MCF 10A (cell line): ENCODE measurements at places on chromosomes 5 and 9.
A peak's percentile ranks its signal among the peaks of the same experiment; 100 is the strongest.

GRCh38 chr5:168422431-168422830 is 63.8 kb upstream of the RARS1 start:
- no peaks in the 10 kb centered on the region for H3K4me1 ChIP-seq
- peaks cover 46% of the 10 kb centered on the region for H3K36me3 ChIP-seq
- DNase-seq, result peak; percentile 61

DNA sequence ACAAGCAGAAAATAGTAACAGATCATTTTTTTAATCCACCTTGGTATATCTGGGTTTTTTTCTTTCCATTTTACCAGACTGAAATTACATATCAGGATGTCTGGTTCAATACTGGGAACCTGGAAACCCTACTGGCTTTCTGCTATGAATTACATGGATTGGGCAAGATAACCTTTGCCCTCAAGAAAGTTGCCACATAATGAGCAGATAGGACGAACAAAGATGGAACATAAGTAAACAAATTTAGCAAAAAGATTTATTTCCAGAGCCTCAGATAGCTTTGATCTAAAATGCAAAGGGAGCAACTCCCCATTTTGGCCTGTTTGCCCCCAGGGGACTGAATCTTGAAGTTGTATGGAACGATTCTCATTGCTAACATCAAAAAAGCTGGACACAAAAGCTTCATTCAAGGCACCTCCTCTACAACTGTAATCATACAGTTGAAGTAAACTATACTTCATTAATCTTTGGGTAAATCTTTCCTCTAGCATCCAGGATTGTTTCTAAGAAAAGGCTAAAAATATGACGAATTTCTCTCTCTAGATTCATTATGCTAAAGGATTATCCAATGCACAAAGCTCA is 131.6 kb upstream of the PTGER4 start:
- DNase-seq, result no peak
- H3K27me3 ChIP-seq, result no peaks in the 10 kb centered on the region
- no peak overlapping the region for H3K4me3 ChIP-seq

DNA sequence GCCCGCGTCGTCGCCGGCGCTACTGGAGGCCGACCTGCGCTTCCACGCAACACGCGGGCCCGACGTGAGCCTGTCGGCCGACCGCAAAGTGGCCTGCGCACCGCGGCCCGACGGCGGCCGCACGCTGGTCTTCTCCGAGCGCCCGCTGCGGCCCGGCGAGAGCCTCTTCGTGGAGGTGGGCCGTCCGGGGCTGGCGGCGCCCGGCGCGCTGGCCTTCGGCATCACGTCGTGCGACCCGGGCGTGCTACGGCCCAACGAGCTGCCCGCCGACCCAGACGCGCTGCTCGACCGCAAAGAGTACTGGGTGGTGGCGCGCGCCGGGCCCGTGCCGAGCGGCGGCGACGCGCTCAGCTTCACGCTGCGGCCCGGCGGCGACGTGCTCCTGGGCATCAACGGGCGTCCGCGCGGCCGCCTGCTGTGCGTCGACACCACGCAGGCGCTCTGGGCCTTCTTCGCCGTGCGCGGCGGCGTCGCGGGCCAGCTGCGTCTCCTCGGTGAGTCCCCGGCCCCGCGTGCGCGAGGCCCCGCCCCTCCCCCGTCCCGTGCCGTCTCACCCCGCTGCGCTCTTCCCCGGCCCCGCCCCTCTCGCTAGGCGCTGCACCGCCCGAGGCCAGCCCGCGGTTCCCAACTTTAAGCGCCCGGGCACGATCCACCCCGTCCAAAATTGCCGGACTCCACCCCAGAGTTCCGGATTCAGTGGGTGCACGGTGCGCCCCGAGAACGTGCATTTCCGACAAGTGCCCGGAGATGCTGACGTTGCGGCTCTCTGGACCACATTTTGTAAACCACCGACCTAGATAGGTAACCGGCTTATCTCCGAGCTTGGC is 42.8 kb downstream of the NEURL1B start:
- no peaks in the 10 kb centered on the region for H3K4me1 ChIP-seq
- H3K27me3 ChIP-seq, result no peaks in the 10 kb centered on the region
- no peak for DNase-seq
- no peak overlapping the region for H3K4me3 ChIP-seq
- no peak overlapping the region for H3K27ac ChIP-seq

GRCh38 chr9:89497257-89497963 is 503 bp downstream of the SEMA4D start:
- DNase-seq, result no peak
- H3K4me3 ChIP-seq, result peak overlapping the region; percentile 80

DNA sequence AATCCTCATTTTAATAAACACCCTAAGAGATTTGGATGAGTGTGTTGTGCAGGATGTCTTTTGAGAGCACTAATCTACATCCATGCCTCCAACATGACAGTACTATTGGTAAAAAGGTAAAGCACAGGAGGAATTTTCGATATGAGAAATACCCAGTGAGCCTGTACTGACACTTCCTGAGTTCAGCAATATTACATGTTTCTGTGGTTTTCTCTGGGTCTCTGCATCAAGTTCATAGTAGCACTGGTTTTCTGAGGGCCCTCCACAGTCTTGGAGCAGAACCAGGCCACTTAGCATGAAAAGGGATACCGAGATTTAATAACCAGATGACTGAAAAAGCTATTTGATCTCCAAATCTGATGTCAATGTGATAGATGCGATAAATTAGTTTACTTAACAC is 524.1 kb downstream of the TMEM38B start:
- H3K4me1 ChIP-seq, result no peaks in the 10 kb centered on the region
- no peak for DNase-seq
- H3K36me3 ChIP-seq, result no peaks in the 10 kb centered on the region
- H3K4me3 ChIP-seq, result no peak overlapping the region
- no peak overlapping the region for H3K27ac ChIP-seq

DNA sequence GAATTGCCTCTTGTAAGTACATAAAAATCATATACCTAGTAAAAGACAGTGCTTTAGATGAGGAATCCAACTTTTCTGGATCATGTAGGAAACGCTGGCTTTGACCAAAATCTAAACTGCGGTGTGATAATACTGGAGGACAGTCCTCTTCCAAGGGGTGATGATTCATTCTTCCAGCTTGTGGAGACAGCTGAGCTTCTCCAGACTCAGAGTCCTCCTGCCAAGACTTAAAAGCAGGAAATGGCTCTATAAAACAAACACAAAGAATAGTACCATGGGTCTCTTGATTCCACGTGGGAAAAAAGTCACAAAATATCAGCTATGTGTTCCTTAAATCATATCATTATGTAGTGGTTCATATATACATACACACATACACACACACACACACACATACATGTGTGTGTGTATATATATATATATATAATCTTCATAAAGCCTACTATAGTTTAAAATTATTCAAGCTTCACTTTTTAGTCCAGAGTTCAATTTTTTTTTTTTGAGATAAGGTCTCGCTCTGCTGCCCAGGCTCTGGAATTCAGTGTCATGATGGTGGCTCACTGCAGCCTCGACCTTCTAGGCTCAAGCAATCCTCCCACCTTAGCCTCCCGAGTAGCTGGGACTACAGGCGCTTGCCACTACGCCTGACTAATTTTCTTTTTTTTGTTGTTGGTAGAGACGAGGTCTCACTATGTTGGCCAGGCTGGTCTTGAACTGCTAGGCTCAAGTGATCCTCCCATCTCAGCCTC is 65.0 kb downstream of the PKD2L2 start:
- H3K4me3 ChIP-seq, result peak overlapping the region; percentile 25
- H3K27ac ChIP-seq, result peak overlapping the region; percentile 70
- no peaks in the 10 kb centered on the region for H3K27me3 ChIP-seq
- H3K4me1 ChIP-seq, result peaks cover 10% of the 10 kb centered on the region

DNA sequence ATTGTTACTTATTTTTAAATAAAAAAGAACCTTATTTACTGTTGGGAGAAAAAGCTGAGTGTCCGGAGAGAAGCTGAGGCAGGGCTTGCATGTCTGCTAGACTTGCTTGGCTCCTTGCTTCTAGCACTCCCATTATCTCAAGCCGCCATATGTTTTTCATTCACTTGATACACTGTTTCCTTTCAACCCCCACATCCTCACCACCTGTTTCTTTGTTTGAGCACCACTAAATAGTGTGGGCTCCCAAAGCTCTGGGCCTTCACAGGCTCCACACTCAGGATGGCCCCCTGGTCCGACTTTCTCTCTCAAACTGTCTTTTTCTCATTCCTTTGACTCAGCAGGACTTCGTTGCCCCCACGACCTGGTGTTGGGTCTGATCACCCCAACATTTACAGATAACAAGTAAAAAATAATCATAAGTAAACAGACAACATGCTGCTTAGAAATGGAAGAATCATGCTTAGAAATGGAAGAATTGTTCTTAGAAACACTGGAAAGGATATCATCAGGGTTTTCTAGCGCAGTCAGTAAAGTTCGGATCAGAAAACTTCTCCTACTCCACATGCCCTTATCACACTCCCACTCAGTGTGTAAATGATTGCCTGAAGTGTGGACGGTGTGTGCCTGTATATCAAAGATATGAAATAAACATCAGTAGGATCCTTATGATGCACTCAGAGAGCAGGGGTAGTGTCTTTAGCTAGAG is 58.5 kb downstream of the APTX start:
- no peaks in the 10 kb centered on the region for H3K4me1 ChIP-seq
- H3K36me3 ChIP-seq, result no peaks in the 10 kb centered on the region
- H3K27ac ChIP-seq, result no peak overlapping the region
- H3K4me3 ChIP-seq, result no peak overlapping the region

DNA sequence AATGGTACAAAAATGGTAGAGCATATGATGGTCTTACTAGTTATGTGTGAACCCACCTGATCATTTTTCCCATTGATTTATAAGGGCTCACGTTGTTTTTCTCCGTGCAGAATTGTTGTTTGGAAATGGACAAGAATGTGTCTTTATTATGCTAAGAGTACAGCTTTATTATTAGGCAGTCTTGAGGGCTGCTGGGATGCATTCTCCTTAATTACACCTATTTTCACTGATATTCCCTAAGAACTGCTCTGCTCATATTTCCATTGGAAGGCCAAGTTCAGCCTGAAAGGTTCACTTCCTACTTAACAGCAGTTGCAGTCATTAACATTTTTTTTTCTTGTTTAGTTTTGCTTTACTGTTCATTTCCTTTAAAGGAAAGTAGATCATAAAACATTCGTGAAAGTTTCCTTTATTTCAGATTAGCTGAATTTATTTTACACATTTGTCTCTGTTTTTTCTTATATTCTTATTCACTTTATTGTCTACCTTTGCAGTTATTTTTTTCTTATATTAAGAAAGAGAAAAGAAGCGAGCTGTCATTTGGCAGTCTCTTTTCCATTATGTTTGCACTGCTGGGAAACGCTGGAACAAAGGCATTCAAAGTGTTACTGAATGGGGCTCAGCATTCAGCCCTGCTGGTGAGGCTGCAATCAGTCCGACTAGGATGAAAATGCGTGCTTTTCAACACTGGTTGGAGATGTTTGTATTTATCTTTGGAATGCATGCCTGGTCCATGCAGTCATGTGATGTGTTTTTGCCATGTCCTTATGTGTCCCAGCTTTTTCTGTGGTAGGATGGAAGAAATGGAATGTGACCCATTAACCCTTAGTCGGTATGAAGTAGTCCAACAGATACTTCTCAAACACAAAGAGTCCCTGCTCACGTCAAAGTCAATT is 602.7 kb upstream of the ZNF608 start:
- H3K4me3 ChIP-seq, result no peak overlapping the region
- no peaks in the 10 kb centered on the region for H3K36me3 ChIP-seq
- no peak for DNase-seq
- H3K27me3 ChIP-seq, result no peaks in the 10 kb centered on the region

- H3K27ac ChIP-seq, result no peak overlapping the region
- DNase-seq, result no peak
- no peaks in the 10 kb centered on the region for H3K4me1 ChIP-seq
- H3K4me3 ChIP-seq, result no peak overlapping the region
- H3K27me3 ChIP-seq, result peaks cover 16% of the 10 kb centered on the region
These were observed 12.9 kb downstream of the OTULINL start for GRCh38 chr5:14594378-14595074.

GRCh38 chr5:172171118-172171517 is 16.9 kb downstream of the STK10 start:
- H3K27me3 ChIP-seq, result no peaks in the 10 kb centered on the region
- no peak for DNase-seq
- H3K4me1 ChIP-seq, result peaks cover 15% of the 10 kb centered on the region
- H3K4me3 ChIP-seq, result no peak overlapping the region
- H3K36me3 ChIP-seq, result peaks cover 6% of the 10 kb centered on the region
- H3K27ac ChIP-seq, result no peak overlapping the region

- no peaks in the 10 kb centered on the region for H3K36me3 ChIP-seq
- no peak overlapping the region for H3K27ac ChIP-seq
- no peaks in the 10 kb centered on the region for H3K27me3 ChIP-seq
- no peak for DNase-seq
These were observed 77.8 kb downstream of the TTLL11 start for GRCh38 chr9:122015170-122015821.

GRCh38 chr5:138655530-138656190 is 80.5 kb upstream of the HSPA9 start:
- H3K36me3 ChIP-seq, result no peaks in the 10 kb centered on the region
- no peaks in the 10 kb centered on the region for H3K4me1 ChIP-seq
- no peak overlapping the region for H3K27ac ChIP-seq
- H3K27me3 ChIP-seq, result no peaks in the 10 kb centered on the region
- peak; percentile 63 for DNase-seq

GRCh38 chr5:164277720-164278119 is 772.3 kb downstream of the MAT2B start:
- H3K4me3 ChIP-seq, result no peak overlapping the region
- peaks cover 13% of the 10 kb centered on the region for H3K4me1 ChIP-seq
- H3K36me3 ChIP-seq, result no peaks in the 10 kb centered on the region

GRCh38 chr9:12968093-12968492 is 193.3 kb downstream of the LURAP1L start:
- peaks cover 6% of the 10 kb centered on the region for H3K4me1 ChIP-seq
- no peaks in the 10 kb centered on the region for H3K27me3 ChIP-seq
- H3K36me3 ChIP-seq, result no peaks in the 10 kb centered on the region
- H3K27ac ChIP-seq, result no peak overlapping the region
- no peak for DNase-seq

GRCh38 chr9:126528111-126528510 is 85.6 kb upstream of the LMX1B start:
- no peaks in the 10 kb centered on the region for H3K4me1 ChIP-seq
- no peak for DNase-seq
- H3K27me3 ChIP-seq, result peaks cover 15% of the 10 kb centered on the region
- no peaks in the 10 kb centered on the region for H3K36me3 ChIP-seq
- no peak overlapping the region for H3K27ac ChIP-seq

DNA sequence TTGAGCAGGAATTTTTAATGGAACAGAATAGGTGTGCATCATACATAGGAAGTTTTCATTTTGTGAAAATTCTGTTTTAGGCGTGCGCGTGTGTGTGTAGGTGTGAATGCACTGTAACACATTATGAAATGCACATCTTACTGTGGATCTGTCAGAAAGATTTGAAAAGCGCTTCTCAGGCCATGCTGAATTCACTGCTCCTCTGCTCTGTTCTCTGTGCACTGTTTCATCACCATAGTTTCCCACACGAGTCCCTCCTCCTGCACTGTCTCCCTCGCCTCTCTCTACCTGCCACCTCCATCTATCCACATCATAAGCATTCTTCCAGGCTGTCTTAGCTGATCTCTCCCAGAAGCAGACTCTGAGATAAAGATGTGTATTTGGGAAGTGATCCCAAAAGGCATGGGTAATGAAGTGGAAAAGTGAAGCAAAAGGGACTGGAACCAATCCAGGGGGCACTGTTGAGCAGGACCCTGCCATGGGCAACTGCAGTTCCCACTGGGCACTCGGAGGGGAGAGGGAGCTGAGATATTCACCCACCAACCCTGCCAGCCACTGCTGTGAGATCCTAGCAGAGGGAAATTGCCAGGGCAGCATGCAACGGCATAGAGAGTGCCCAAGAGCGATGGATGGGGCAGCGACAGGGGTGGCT is 65.9 kb downstream of the GABBR2 start:
- no peaks in the 10 kb centered on the region for H3K4me1 ChIP-seq
- DNase-seq, result no peak
- no peaks in the 10 kb centered on the region for H3K36me3 ChIP-seq
- H3K27ac ChIP-seq, result no peak overlapping the region
